Vein endothelial cell (primary cell): ENCODE measurements at places on chromosomes 1 and 21. TPM values are rescaled to one million over a fixed set of nuclear protein-coding genes. Genes with fewer than 3 reads are reported as not detected.

The ERICH3 gene
- total RNA-seq = not detected in 2 replicates

The OR2G6 gene
- total RNA-seq = not detected in 2 replicates

The MARK1 gene
- 1.7 and 2.3 TPM in 2 replicates for total RNA-seq

The TAS1R1 gene
- not detected in 2 replicates for total RNA-seq

The CLCA1 gene
- not detected in 2 replicates for total RNA-seq

The NUDT17 gene
- 2.6 and 3.7 TPM in 2 replicates for total RNA-seq

The FCN3 gene
- total RNA-seq = 0.33 and 0.48 TPM in 2 replicates

The KRTAP12-1 gene
- total RNA-seq = not detected in 2 replicates

The PTPN7 gene
- 0.76 TPM in 1 of 2 replicates, not detected in the other for total RNA-seq

The LAD1 gene
- not detected in 2 replicates for total RNA-seq

The C1QTNF12 gene
- total RNA-seq = 0.33 and 0.76 TPM in 2 replicates

The CBR1 gene
- total RNA-seq = 25.5 and 32.2 TPM in 2 replicates

The MIXL1 gene
- 0.10 TPM in 1 of 2 replicates, not detected in the other for total RNA-seq

The UBXN10 gene
- total RNA-seq = under 0.01 TPM in 1 of 2 replicates, not detected in the other

The RNF186 gene
- not detected in 2 replicates for total RNA-seq

The GSTM3 gene
- 54.7 and 54.9 TPM in 2 replicates for total RNA-seq

The RGS1 gene
- not detected in 2 replicates for total RNA-seq

The GUK1 gene
- total RNA-seq = 365 and 512 TPM in 2 replicates

The GCSAML gene
- not detected in 2 replicates for total RNA-seq

The SH3BP5L gene
- 24.8 TPM in 2 replicates for total RNA-seq

The GPR61 gene
- total RNA-seq = 0.65 TPM in 1 of 2 replicates, not detected in the other

The GPR52 gene
- total RNA-seq = 1.6 and 2.0 TPM in 2 replicates

The GRIK3 gene
- total RNA-seq = not detected in 2 replicates

The INTS3 gene
- 50.0 and 50.6 TPM in 2 replicates for total RNA-seq

The GART gene
- total RNA-seq = 95.4 and 138 TPM in 2 replicates

The PLPPR4 gene
- total RNA-seq = 0.19 TPM in 1 of 2 replicates, not detected in the other

The PCP4 gene
- total RNA-seq = not detected in 2 replicates

The ERVH48-1 gene
- total RNA-seq = not detected in 2 replicates

The SLC9A1 gene
- 12.7 and 13.0 TPM in 2 replicates for total RNA-seq

The SPRR2A gene
- total RNA-seq = not detected in 2 replicates

The PGLYRP3 gene
- total RNA-seq = not detected in 2 replicates

The TCHHL1 gene
- total RNA-seq = not detected in 2 replicates
